ENCODE measurements at places on chromosomes 3 and 15.

DNA sequence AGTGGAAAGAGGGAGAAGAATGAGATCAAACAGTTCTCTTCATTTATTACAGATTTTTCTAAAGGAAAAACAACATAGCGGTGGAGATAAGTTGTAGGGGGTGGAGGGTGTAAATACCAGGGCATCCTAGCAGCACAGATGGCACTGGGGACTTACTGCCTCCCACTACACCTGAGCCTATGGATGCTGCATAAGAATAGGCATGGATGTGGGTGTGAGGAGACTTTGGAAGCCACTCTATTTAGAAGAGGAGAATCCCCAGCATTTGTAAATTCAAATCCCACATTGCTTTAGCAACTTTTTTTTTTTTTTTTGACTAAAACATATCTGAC, 27.4 kb upstream of the IL1RAP start:
- DNase-seq = no peak

DNA sequence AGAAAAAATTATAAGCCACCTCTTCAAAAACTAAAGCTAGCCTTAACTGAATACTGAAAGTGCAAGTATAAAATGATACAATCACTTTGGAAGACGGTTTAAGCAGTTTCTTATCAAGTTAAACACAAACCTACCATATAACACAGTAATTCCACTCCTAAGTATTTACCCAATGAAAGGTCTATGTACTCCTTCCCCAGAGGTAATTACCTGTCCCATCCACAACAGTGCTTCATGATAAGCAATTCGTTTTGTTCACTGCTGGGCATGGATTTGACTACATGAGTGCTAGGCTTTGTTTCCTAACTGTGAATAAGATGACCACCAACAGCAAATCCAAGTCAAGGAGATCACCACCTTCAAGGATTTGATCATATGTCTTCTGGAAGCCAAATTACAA, 4.3 kb downstream of the COX5A start:
- no peak for DNase-seq

- DNase-seq = peak; percentile 58
Observed at GRCh38 chr15:57376696-57377477, 582 bp downstream of the CGNL1 start.

GRCh38 chr3:197495059-197495455, 60.7 kb downstream of the BDH1 start:
- DNase-seq = no peak

DNA sequence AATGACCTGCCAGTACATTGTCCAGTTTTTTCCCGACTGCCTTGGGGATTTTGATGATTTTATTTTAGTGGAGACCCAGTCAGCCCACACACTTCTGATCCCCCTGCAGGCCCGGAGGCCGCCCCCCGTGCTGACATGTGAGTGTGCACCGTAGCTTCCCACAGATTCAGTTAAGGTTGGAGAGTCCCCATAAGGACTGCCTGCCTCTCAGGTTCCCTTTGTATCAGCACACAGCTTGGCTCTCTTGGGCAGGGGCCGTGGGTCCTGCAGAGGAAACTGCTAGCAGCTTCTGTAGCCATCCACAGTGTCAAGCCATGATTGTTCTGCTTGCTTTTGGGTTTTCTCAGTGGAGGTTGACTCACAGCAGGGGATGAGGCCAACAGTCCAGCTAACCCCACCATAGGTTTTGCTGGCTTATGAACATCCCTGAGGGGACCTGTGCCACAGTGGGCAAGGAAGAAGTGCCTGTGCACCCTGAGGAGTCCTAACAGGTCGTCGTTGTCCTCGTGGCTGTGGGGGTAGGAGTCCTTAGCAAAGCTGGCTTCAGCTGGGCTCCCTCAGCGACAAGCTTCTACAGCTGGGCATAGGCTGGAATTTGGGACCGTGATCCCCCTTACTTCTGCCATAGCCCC, 46.4 kb downstream of the DLEC1 start:
- no peak for DNase-seq

GRCh38 chr15:77599357-77599756, 33.4 kb downstream of the LINGO1 start:
- no peak for DNase-seq

GRCh38 chr15:27865323-27865922, 233.7 kb downstream of the OCA2 start:
- no peak for DNase-seq

GRCh38 chr15:49135911-49136310, 19.5 kb downstream of the COPS2 start:
- no peak for DNase-seq

- DNase-seq = peak; percentile 54
Observed at GRCh38 chr15:37550360-37551024, 383.9 kb upstream of the TMCO5A start.

DNA sequence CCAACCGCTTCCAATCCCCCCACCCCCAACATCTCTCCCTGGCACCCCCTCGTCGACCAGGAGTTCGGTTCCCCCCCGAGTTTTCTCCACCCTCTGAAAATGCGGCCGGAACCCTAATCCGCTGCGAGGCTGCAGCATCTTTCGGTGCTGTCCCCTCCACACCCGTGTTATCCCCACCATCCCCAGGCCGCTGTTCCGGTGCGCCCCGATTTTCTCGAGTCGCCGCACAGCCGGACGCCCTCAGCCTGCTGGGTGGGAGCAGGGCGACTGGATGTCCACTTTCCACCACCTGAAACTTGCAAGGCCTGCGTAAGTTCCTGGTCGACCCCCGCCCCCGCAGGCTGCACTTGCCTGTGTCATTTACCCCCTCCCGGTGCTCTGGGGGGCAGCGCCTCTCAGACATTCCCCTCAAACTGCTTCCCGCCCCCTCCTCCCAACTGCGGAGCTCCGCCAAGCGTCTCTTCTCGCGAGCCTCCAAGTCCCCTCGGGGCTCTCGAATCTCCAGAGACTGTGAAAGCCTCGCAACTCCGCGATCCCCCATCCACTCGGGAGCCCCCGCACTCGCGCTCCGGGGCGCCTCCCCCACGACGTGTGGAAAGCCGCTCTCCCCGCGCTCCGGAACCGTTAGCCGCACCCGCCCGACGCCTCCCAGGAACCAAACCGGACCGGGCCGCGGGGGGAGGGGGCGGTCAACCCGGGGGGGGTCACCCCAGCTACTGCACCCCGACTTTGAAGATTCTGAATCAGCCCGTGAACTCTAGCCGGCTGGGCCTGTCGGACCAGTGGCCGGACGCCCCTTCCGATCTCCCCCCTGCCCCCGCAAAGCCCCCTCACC, 566 bp downstream of the ETV5 start:
- DNase-seq = peak; percentile 77

DNA sequence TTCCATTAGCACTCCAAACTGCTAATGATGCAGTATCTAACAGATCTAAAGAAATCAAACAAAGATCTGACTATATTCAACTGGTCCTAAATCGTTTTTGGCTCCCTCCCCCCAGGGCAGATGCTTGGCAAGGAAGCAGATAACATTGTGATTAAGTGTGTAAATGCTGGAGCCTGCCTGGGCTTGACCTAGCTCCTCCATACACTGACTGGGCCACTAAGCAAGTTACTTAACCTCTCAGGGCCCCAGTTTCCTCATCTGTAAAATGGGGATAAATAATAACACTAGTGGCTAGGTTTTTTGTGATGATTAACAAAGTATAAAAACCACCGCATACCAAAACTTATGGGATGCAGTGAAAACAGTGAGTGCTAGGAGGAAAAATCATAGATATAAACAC, 9.2 kb downstream of the EID1 start:
- no peak for DNase-seq

- no peak for DNase-seq
Observed at GRCh38 chr3:127172781-127173515, 20.0 kb upstream of the PRR23E start.

DNA sequence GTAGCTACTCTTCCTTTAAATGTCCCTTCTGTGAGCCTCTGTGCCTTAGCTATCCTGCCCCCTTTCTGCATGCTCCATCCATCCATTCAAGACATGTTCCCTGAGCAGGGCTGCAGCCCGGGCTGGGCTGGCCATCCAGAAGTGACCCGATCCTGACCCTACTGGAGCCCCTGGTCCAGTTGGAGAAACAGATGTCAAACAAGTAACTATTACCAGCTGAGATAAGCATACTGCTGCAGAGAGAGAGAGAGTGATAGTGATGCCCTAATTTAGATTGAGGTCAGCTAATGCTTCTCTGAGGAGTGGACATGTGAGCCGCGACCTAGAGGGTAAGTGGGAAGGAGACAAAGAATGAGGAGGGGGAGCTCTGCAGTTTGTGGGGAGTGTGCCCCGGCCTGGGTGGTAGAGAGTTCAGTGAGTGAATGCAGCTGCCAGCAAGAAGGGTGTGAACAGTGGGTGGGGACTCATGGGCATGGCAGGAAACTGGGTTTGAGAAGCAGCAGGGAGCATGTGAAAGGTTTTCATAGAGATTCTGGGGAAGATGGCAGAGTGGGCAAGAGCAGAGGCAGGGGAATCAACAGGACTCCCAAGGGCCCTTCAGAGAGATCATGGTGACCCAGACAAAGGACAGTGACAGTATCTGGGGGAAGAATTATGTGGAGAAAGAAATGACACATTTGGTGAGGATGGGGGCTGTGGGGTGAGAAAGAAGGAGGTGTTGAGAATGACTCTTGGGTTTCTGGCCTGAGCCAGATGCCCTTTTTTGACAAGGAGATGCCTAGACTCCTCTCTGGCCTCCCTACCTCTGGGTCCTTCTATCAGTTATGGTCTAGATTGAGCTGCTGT, 44.9 kb downstream of the CHCHD6 start:
- no peak for DNase-seq

- DNase-seq = no peak
Observed at GRCh38 chr15:73870700-73871408, 2.5 kb upstream of the TBC1D21 start.

DNA sequence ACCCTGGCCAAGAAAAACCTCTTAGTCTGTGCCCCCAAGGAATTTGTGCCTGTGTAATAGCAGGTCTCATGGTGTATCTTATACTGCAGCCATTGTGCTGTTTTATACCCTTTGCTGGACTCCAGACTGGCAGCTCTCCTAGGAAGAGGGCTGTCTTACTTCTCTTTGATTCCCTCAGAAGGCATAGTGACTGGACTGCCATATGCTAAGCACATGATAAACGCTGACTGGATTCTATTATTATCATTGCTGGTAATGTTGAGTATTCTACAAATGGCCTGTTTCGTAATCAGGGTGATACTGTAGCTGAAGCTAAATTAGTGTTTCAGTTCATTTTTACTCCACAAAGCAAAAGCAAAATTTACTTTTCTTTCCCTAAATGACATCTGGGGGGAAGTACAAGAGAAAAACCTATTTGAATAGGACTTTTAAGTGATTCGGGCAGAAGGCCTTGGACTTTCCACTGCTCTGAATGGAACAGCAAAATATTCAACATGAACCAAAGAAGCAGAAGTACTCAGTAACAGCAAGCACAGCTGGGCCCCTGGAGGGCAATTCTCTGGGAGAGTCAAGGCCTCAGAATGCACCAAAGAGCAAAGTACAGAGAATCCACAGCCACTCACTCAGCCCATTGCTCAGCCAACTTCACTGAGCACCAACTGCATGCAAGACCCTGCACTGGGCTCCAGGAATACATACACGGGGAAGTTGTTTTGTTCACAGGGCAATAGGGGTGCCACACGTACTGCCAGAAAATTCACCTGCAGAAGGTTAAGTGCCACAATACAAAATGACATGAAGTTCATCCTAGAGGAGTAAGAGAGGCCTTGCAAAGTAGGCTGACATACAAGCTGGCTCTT, 7.9 kb upstream of the BCL2A1 start:
- no peak for DNase-seq

DNA sequence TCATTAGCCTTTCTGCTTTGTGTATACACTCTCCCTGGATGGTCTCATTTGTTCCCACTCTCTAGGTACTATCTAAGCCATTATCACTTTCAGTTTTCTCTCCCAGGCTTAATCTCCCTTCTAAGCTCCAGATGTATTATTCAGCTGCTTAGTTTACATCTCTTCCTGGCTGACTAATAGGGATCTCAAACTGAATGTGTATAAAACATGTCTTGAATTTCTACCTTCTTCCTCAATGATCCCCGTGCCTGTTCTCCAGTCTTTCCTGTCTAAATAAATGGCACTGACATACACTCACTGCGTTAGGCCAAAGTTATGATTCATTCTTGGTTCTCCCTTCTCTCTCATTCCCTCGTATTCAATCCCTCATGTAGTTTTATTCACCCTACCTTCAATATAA, 127.3 kb downstream of the NR2F2 start:
- DNase-seq = no peak

DNA sequence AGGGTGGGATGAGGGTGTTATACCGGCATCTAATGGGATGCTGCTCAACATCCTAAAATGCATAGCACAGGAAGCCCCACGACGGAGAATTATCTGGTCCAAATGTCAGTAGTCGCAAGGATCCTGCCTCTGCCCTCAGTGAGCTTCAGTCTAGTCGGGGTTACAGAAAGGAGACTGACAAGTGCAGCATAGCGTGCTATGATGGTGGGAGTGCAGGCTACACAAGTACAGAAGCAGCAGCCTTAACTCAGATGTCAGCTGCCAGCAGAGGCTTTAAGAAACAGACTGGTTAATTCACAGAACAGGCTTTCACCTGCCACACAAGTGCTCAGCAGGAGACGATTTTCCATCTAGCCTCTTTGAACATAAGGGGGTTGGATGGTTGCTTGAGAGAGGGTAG, 6.9 kb downstream of the LRRN1 start:
- no peak for DNase-seq

DNA sequence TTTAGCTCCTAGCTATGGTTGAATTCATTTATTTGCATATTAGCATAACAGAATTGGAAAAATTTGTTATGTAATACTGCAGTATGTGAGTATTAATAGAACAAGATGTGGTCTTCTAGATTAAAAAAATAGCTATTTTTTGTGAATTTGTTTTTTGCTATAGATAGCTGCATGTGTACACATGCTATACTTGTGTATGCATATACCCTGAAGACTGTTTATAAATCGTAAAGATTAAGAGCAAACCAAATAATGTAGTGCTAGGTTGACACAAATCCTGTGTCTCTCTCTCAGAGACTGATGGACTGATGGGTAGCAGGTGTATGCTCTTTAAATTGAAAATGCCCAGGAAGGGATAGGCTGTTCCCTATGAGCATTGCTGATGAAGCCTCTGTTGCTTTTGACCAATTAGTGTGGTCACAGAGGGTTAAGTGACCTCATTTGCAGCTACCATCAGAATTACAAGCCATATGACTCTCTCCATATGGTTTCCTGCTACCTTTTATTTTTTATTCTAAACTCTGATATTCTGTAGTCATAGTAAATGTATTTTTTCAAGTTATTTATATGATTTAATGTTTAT, 9.0 kb downstream of the PLCL2 start:
- DNase-seq = no peak

- peak; percentile 75 for DNase-seq
Observed at GRCh38 chr15:66251790-66252684, 1.5 kb downstream of the MEGF11 start.

DNA sequence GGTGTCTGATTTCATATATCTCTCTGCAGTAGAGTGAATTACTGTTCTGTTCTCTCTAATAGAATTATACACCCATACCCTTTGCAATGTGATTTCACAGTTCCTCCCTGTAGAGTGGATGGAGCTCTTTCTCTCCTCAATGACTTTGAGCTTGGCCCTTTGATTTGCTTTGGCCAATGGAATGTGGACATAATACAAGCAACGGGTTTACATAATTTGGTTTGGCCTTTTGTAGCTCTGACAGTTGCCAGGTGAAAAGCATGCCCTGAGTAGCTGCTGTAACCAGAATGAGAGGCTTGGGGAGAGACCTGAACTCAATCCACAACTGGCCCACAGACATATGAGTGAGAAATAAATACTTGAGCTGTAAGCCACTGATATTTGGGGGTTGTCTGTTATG, 32.1 kb downstream of the ZDHHC23 start:
- DNase-seq = no peak

All from WTC11 (cell line).